ENCODE measurements at places on chromosomes 7 and 10.

DNA sequence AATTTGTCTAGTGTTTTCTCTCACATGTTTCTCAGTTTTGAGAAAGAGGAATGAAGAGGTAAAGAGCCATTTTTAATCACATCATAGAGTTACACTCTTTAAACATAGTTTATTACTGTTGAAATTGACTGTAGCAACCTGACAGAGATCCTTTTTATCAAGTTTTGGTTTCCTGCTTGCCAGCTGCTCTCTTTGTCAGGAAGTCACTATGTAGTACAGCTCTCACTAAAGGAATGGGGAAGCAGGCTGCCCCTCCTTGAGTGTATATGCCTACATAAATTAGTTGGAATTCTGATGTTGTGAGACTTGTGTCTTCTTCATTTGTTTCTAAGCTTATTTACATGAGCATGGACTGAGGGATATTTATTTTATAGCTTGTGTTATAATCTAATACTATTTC lies 1274.0 kb upstream of the CELF2 start:
- no peak for DNase-seq

DNA sequence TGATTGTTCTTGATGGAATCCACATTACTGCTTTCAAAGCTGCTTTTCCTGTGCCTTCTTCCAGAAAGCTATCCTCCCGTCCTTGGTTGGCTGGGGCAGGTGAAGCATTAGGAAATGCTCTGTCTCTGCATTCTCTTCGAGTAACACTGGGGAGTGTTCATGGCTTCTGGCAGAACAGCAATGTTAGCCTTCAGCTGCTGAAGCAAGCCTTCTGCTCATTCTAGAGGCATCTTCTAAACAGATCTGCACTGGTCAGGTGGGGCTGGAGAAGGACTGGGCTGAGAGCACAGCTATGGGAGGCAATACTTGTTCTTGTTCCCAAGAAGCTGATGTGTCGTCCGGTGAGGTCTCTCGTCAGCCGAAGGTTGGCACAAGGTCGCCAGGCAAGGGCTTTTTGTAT lies 80.6 kb downstream of the MGMT start:
- DNase-seq = no peak

GRCh38 chr10:47024046-47024322 lies 112.8 kb downstream of the PTPN20 start:
- no peak for DNase-seq

DNA sequence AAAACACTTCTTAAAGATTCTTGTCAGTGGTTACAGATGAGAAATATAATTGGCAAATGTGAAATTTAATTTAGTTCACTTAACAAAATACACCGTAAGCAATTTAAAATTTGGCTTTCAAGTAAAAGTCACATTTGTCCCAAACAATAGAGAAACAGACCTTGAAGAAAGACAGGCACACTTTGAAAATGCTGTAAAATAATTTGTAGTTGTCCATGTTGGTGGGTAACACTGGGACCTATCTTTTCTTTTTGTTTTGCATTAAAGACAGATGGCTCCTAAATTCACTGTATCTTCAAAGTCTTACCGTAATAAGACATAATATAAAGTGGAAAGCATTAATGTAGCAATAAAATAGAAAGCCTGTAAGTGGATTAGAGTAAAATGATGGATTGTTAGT lies 3.3 kb downstream of the GRK5 start:
- DNase-seq = no peak

GRCh38 chr10:78770167-78771090 lies 298.3 kb upstream of the ZMIZ1 start:
- no peak for DNase-seq

GRCh38 chr10:85608706-85609105 lies 757.9 kb downstream of the GRID1 start:
- DNase-seq = no peak

DNA sequence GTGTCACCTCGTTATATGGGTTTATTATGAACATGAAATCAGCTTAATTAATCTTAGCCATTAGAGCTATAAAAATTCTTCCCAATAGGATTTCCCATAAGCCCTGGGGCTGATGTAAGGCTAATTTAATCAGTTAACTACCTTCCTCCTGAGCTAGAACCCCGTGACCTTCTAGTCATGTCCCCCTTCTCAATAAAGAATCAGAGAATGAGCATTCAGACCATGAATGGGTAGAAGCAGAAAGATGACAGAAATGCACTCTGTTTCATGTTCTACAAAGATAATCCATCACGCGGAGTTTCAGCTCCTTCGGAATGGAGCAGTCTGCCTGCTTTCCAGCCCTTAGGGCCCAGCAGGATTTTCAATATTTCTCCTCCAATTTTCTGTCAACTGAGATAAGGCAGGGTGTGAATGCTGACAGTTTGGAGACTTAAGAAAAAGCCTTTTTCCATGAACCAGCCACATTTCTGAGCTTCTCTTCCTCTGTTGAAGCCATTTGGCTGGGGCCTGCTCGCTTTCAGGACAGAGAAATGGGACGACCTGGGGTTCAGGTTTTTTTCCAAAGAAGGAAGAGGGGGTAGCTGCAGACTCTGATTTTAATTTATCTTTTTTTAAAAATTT lies 211.0 kb downstream of the NEBL start:
- DNase-seq = no peak

- no peak for DNase-seq
These were observed 153.5 kb downstream of the ARHGAP12 start for GRCh38 chr10:31774928-31775650.

- no peak for DNase-seq
These were observed 19.3 kb upstream of the TRIM8 start for GRCh38 chr10:102624751-102625645.

DNA sequence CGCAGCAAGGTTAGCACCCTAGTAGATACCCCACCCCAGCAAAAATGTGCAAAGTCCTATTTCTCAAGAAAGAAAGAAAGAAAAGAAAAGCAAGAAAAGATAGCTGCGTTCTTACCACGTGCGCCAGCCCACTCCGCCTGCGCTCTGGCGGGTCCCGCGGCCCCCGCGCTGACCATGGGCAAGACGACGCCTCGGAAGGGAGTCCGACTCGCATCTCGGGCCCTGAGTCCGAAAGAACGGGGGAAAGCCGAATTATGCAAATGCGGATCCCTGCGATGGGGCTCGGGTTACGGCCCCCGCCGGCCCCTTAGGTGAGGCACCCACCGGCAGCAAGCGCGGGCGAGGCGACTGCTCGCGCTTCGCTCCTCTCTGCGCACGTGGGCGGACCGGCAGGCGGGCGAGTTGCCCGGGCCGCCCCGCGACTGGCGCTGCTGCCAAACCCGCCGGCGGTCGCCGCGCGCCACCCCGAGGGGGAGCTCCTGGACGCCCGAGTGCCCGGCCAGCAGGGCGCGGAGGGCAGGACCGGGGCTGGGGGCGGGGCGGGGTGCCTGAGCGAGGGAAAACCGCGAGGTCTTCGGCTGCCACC lies 2.4 kb upstream of the EGR2 start:
- peak; percentile 12 for DNase-seq

GRCh38 chr10:92125144-92125543 lies 165.7 kb downstream of the CPEB3 start:
- no peak for DNase-seq

GRCh38 chr7:27409776-27410175 lies 167.2 kb downstream of the EVX1 start:
- DNase-seq = no peak

- DNase-seq = no peak
These were observed 132.1 kb downstream of the EMX2 start for GRCh38 chr10:117674646-117675045.

GRCh38 chr10:24958091-24958720 lies 5.8 kb upstream of the PRTFDC1 start:
- DNase-seq = no peak

DNA sequence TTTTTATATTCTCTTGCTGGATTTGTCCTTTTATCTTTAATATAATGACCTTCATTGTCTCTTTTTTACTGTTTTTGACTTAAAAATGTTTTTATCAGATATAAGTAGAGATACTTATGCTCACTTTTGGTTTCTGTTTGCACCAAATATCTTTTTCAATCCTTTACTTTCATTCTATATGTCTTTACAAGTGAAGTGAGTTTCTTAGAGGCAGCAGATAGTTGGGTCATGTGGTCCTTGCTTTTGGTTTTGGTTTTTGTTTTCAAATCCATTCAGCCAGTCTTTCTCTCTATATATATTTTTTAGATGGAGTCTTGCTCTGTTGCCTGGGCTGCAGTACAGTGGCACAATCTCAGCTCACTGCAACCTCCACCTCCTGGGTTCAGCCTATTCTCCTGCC lies 932.4 kb upstream of the LRRTM3 start:
- DNase-seq = no peak

- no peak for DNase-seq
These were observed 308.4 kb downstream of the RPS24 start for GRCh38 chr10:78341953-78342614.

- no peak for DNase-seq
These were observed 116.5 kb downstream of the ZMIZ1 start for GRCh38 chr10:79185067-79185774.

GRCh38 chr10:82922046-82922445 lies 1047.1 kb downstream of the NRG3 start:
- no peak for DNase-seq

GRCh38 chr7:148303295-148304082 lies 287.1 kb upstream of the C7orf33 start:
- DNase-seq = no peak

GRCh38 chr7:83925860-83926259 lies 268.7 kb downstream of the SEMA3A start:
- no peak for DNase-seq

- no peak for DNase-seq
These were observed 316.4 kb downstream of the PTEN start for GRCh38 chr10:88179831-88180230.

DNA sequence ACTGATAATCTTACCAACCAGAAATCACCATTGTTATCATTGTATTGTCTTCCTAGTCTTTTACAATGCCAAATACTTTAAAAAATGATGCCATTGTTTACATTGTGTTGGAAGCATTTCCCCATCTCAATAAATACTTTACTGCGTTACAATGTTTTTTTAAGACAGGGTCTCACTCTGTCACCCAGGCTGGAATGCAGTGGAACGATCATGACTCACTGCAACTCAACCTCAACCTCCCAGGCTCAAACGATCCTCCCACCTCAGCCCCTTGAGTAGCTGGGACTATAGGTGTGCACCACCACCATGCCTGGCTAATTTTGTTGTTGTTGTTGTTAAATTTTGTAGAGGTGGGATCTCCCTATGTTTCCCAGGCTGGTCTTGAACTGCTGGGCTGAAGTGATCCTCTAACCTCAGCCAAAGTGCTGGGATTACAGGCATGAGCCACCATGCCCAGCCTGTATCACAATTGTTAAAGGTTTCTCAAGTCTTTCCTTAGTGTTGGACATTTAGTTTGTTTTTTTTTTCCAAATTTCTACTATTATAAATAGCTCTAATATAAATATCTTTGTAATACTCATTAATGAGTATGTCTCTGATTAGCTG lies 13.5 kb downstream of the LRMDA start:
- no peak for DNase-seq

- DNase-seq = no peak
These were observed 149.9 kb downstream of the CPED1 start for GRCh38 chr7:121138262-121138933.

DNA sequence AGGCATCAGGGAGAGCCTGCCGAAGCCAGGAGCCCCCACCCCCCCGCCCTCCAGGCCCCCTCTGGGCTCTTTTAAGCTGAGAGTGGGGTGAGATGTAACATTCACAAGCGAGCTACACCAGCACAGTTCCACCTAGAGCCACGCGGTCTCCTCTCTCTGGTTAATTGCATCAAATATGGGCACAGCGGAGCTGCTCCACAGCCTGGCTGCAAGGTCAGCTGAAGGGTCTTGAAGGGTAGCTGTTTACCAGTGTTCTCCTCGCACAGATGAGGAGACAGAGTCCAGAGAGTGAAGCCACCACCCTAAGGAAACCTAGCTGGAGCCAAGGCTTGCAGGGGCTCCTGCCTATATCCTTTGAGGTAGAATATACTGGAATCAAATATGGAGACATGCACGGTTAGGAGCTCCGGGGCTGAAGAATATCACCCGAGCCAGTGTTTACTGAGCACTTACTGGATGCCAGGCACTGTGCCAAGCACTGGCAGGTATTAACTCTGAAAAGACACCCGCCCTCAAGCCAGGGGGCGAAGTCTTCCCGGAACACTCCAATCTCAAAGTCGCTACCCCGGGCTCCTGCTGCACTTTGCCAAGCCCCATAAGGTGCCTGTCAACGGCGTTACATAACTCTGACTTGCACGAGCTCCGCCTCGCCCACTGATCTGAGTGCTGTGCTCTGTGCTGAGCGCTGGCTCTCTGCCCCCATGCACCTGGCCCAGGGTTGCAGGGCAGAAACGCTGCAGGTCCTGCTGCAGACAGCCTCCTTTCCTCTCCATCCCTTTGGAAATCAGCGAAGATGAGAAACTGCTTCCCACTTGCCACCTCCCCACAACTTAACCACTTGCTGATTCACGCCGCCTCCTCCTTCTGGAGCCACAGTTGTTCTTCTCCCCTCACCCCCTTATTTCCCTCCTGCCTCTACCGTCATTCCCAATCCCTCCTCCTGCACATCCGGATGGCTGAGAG lies 5.4 kb downstream of the CHST15 start:
- DNase-seq = no peak

DNA sequence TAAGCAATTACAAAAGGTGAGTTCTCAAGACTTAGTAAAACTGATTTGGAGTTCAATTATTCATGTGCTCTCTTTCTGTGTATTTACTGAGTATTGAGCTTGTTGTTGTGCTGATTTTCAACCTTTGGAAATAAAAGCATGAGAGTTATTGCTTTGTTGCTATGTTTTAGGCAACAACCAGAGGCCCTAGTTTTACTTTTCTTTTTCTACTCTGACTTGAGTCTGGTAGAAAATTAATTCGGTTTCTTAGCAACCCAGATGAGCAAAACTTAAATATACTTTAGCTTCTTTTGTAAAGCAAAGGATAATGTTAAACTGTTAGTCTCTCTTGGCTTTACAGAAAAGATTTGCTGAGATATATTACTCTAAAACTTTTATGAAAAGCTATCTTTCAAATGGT lies 66.4 kb upstream of the SCIN start:
- DNase-seq = no peak

GRCh38 chr10:131537281-131537680 lies 225.8 kb upstream of the TCERG1L start:
- no peak for DNase-seq

DNA sequence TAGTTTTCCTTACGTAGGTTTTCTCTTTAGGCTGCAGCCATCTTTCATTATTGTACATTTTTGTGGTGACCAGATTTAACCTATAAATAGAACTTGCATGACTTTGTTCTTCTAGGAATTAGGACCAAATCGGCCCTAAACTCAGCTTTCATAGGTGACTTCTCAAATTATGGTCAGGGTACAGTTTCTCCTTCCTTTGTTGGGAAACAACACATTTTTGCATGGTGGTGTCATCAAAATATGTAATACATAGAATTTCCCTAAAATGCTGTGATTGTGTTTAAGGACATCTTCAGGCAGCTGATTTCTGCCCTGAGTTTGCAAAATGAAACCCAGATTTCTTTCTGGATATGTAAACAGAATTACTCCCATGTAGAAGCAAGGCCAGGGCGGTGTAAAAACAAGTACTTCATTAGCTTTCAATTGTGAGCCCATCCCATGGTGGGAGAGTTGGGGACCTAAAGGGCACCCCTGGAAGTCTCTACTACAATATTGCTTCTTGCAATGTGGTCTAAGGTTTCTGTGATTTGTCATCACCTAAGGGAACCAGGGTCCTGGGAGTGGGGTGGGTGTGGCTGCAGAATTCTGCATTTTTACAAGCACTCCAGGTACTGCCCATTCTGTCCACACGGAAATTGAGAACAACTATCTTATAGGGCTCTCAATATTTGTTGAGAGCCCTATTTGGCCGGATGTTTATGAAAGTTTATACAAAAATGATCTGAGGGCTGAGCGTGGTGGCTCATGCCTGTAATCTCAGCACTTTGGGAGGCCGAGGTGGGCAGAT lies 121.0 kb upstream of the FAM171A1 start:
- no peak for DNase-seq

- no peak for DNase-seq
These were observed 677 bp downstream of the TSPAN14 start for GRCh38 chr10:80454513-80455460.

All from effector CD4-positive, alpha-beta T cell (primary cell).